ENCODE measurements at places on chromosomes 16 and 17.

DNA sequence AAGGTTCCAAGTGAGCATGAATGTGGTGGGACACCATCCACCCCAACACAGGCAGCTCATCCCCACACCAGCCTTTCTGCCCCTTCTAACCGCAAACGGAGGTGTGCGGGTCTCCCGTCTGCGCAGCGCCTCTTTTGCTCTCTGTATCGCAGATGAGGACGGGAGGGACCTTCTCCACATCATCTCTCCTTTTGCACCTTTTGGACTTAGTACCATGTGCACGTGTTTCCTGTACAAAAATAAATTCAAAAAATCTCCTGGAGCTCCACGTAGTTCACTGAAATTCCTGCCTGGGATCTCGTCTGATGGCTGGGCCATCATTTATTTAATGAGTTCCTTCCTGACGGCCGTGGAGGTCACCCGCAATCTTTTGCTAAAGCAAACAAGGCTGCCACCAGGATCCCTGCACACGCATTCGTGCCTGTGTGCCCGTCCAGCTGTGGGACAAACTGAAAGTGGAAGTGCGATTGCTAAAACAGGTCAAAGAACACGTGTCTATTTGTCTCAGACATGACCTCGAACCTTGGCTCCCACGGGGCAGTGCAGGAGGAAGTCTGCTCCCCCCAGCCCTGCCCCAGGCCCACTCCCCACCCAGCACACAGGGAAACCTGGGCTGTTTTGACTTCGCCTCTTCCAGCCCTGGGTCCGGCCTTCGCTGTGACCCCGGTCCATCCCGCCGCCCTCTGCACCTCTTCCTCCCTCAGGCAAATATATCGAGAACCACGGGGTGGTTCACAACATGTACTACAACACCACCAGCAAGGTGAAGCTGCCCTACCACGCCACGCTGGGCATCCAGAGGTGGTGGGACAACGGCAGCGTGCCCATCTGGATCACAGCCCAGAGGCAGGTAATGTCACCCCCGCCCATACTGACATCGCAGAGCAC lies 2.3 kb downstream of the ENPP7 start:
- DNase-seq: no peak

DNA sequence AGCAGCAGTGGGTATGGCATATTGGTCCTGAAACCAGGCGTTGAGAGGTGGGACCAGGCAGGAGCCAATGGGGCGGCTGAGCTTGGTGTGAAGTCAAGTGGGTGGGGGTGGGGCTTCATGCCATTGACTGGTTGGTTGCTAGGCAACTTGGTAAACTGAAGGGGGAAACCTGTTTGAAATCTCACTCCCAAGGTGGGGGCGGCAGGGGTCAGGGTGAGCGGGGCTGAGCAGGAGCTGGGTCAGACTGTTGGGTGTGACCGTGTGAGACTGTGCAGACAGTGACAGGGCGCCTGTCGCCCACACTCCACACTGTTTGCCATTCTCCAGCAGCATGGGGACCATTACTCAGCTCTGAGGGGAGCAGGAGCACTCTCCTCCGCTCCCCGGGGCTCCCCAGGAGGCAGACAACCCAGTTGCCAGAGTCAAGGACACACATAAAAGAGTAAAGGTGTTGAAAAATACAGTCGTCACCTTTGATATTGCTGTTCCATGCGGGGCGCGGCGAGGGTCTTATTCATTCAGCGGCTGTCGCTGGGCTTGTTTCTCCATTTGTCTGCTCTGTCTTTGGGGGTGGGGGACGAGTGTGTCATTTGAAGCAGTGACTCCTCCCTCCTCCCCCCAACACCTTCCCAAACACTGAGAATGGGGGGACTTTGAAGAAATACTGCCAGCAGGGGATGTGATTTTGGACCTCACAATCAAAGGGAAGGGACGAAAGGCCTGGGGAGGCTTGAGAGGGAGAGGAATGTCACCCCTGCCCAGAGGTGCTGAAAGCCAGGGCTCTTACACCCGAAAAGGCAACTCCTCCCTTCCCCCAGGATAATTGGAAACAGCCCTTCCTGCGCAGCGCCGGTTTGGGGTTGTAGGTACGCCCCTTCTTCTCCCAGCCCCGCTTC lies 1.2 kb upstream of the EFNB3 start:
- peak; percentile 68 for DNase-seq

GRCh38 chr17:5672815-5673430 lies 88.6 kb upstream of the NLRP1 start:
- DNase-seq: no peak

- DNase-seq: no peak
Measured at GRCh38 chr16:82560805-82561325, 65.9 kb upstream of the CDH13 start.

- peak; percentile 25 for DNase-seq
Measured at GRCh38 chr17:15999974-16000827, 577 bp downstream of the TTC19 start.

DNA sequence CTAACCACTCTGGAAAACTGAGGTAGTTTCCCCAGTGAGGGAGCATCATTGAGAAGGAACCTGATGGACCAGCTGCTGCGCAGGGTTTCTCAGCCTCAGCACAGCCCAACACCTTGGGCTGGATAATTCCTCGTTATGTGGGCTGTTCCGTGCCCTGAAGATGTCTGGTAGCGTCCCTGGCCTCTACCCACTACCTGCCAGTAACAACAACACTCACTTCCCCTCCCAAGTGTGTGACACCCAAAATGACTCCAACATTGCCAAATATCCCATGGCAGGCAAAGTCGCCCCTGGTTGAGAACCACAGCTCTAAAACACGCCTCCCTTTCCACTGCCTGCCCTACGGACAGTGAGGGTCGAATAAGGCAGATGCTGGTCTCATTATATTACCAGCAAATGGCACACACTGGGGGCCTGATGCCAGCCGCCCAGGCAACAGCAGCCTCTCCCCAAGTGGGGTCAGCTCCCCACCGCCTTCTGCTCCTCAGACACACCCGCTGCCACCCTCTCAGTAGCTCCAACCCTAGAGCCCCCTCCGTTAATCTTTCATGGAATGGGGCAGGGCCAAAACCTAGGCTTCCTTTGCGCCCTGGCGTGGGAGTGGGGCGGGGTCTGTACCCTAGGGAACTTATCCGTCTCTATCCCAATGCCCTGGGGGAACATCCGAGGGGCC lies 1.0 kb downstream of the RHBDF2 start:
- DNase-seq: no peak

DNA sequence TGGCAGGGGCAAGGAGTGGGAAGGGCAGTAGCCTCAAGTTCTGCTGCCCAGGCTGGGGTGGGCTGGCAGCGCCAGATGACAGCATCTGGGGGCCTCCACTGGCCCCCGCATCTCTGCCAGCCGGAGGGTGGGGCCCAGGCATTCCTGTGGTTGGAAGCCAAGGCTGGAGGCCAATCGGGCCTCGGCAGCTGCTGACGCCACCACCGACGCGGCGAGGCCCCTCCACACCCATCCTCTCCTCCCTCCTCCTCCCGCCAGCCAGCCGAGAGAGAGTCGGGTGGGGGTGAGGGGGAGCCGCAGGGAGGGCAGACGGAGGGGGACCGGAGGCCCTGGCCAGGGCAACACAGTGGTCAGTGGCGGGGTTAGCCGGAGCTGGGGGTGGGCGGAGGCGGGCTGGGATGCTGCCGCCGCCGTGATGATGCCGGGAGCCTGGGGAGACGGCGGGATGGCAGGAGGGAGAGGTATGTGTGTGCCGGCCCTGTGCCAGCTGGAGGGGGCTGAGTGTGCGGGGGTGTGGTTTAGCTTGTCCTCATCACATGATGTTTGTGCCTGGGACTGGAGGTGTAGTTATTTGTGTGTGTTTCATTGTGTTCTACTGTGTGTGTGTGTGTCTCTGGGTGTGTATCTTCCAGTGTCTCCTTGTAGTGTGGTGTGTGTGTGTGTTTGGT lies 36.6 kb downstream of the ARHGAP23 start:
- peak; percentile 94 for DNase-seq

- DNase-seq: no peak
Measured at GRCh38 chr17:73851091-73851490, 206.8 kb upstream of the SDK2 start.

GRCh38 chr17:16818821-16819683 lies 129.0 kb downstream of the CCDC144A start:
- DNase-seq: no peak

GRCh38 chr16:17408955-17409441 lies 61.8 kb downstream of the XYLT1 start:
- no peak for DNase-seq

DNA sequence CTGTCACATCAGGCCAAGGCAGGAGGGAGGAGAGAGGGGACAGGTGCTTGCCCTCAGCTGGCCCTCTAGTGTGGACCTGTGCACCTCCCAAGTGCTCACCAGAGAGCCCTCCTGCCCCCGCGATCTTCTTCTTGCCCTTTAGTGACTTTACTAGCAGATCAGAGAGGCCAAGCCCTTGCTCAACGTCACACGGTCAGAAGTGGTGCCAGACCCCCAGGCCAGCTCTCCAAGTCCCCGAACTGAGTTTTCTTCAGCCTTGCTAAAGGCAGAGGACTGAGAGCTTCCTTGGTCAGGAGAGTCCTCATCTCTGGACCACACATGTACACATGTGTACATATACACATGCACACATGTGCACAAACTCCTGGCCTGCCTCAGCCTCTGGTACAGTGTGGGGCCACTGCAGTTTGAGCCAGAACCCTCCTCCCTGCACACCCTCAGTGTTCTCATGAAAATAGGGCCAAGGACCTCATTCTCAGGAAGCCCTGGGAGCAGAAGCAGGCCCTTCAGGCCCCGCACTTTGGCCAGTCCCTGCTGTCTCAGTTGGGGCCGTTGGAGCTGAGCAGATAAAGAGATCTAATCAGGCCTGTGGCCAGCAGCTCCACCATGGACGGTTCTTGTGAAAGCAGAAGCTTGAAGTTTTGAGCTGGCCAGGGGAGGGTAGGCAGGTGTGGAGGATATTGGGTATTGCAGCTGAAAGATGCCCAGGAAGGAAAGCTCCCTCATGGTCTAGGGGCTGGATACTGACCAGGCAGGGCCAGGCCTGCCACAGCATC lies 7.4 kb upstream of the EPX start:
- no peak for DNase-seq

DNA sequence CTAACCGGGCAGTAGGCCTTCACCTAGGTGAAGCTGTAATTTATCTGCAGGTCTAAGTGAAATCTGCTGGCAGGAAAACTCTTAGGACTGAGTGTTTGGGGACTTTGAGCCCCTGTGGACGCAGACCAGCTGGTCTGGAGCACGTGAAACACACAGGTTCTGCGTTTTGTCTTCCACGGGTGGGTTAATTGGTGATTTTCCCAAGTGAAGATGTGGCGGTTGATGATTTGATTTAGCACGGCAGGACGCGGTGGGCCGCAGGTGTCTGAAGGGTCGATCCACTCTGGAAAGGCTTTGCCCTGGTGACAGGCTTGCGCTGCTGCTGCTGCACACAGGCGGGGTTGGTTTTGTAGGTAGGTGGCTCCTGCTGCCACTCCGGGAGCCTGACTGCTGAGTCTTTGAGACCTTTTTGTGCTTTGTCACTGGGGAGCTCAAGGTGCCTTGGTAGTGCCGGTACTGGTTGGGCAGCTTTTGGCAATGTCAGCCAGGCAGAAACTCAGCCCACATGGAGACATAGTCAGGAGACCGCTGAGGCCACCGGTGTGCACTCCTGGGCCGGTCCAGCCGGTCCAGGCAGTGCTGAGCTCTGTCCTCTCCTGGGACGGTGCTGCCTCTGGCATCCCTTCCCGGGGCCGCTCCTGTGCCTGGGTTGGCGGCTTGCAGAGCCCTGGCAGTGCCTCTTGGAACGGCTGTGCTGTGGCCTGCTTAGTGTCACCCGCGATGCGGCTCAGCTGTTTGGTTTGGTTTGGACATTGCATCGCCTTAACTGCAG lies 2.3 kb downstream of the BAIAP2 start:
- no peak for DNase-seq

DNA sequence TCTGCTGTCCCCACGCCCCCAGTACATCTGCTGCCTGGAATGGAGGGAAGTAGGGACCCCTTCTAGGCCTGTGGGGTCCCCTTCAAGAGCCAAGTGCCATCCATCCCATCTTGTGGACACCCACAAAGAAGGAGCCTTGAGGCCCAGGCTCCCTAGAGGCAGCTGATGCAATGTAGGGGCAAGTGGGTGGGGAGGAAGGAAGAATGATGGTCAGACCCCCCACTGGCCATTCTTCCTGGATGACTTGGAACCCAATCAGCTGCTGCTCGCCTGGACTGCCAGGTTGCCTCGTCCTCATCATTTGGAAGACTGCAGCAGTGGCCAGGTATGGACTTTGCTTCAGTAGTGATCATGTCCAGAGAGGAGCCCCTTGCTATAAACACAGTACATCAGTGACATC lies 48.9 kb downstream of the SMPD3 start:
- no peak for DNase-seq

DNA sequence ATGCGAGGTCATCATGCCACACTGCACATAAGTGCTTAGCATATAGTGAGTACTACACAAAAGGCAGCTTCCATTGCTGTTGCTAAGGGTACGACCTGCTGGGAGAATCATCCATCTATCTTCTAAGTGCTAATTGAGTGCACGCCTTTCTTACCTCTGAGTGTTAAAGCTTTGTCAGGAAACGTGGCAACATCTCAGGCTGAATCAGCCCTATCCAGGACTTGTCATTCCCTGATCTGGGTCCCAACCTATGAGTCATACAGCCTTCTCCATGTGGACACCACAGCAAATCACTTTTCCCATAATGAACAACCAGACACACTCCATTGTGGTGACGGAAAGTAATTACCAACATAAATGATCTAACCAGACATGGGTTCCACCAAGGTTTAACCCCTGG lies 201.1 kb upstream of the MAF start:
- no peak for DNase-seq

- no peak for DNase-seq
Measured at GRCh38 chr16:22727285-22728166, 86.4 kb upstream of the HS3ST2 start.

GRCh38 chr16:3920206-3920605 lies 39.7 kb upstream of the CREBBP start:
- no peak for DNase-seq

GRCh38 chr16:48030926-48031325 lies 124.9 kb downstream of the ABCC12 start:
- no peak for DNase-seq

Data from amniotic epithelial cell (primary cell).